ENCODE measurements at places on chromosomes 1 and 21.
A peak's percentile ranks its signal among the peaks of the same experiment; 100 is the strongest.

GRCh38 chr1:116785006-116785405 lies 30.8 kb downstream of the CD2 start:
- no peak for DNase-seq

- DNase-seq, result no peak
Observed at GRCh38 chr1:85198864-85199263, 2.0 kb downstream of the SYDE2 start.

DNA sequence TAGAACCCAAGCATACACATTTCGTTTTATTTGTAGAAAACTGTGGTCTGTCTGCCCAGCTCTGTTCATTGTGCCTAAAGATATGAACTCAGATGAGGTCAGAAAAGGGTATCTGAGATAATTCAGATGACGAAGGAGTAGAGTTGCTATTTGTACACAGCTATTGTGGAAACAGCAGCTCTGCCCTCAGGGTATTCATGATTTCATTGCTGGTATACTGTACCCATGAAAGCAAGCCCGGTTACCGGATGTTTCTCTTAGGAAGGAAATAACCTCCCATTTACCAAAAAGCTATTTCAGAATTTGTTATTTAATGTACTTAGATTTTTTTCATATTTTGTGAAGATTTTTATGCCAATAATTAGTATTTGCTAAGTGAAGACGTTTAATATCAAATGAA lies 37.8 kb downstream of the SMAP2 start:
- DNase-seq, result peak; percentile 7

DNA sequence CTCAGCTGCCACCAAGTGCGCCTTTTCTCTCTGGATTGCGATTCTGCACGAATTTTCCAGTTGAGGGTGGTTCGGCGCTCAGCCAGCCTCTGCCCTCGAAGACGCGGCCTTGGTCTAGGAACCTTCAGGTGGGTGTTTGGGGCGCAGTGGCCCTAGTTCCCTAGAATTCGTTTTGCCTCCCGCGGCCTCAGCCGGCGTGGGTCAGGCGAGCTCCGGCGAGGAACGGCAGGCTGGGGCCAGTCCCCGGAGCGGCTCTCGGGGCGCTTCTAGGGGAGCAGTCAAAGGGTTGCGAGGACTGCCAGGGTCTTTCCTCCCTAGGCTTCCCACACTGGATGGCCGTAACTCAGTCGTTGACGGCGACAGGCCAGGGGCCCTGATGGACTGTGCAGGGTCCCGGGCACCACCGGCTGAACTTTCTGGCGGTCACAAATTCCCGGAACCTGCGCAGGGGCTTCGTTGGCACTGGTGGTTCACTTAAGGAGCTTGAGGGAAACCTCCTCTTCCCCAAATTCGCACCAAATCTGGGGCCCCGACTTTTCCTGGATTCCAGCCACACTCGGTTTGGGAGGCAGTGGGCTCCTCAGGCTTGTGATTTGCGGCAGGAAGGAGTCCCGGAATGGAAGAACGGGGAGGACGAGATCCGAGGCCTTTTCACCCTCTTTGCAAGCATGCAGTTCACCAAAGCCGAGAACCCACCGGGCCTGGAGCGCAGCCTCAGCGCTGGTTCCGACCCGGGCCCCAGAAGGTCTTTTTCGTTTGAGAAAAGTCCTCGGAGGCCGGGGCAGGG lies 1.2 kb downstream of the DMBX1 start:
- DNase-seq, result no peak

GRCh38 chr1:33709174-33709782 lies 154.6 kb upstream of the HMGB4 start:
- DNase-seq, result no peak

- no peak for DNase-seq
Observed at GRCh38 chr1:109910123-109910962, at the start of gene CSF1. CSF1 (plus strand) TSS chr1:109910849; CDS start chr1:109911024, 175 bp downstream.

DNA sequence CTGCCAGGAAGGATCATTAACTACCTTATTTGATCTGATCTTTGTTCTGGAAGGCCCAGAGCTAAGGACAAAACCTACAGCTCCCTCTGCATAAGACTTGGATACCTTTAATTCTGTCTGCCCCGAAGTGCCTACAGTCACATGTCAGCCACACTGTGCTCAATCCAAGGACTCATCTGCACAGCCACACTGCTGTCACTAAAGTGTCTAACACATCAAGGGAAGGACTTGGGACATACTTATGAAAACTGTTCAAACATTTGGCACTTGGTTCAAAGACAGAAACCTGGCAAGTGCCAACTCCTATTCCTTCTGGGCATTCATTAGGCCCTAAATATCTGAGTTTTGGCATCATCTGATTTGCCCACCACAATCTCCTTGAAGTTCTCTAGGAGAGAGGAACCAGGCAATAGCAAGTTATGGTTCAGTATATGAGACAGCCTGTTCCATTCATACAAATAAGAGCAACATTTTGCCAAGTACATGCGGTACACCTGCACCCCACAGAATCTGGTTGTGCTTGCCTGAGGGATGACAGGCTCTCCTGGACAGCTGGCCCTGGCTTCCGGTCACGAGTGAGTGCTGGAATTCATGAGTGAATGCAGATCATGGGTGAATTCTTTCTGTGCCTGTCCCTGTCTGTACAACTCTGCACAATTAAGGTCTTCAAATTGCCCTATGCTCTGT lies 105.9 kb downstream of the KCNK1 start:
- DNase-seq, result no peak

DNA sequence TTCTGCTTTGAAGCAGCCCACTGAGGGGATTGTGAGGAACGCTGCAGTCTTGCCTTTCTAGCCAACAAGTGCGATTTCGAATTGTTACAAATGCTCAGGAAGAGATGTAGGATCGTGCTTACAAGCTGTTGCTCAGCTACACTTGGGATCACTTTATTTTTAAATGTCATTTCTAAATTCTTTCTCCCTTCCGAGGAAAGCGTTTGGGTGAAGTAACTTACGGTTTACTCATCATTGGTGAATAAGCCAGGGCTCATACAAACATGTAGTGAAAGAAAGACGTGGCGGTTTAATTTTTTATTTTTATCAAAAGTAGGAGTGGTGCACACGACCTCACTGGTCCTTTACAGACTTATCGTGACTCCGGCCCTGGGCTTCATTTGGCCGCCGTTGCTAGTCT lies 386.6 kb downstream of the KIF26B start:
- no peak for DNase-seq

DNA sequence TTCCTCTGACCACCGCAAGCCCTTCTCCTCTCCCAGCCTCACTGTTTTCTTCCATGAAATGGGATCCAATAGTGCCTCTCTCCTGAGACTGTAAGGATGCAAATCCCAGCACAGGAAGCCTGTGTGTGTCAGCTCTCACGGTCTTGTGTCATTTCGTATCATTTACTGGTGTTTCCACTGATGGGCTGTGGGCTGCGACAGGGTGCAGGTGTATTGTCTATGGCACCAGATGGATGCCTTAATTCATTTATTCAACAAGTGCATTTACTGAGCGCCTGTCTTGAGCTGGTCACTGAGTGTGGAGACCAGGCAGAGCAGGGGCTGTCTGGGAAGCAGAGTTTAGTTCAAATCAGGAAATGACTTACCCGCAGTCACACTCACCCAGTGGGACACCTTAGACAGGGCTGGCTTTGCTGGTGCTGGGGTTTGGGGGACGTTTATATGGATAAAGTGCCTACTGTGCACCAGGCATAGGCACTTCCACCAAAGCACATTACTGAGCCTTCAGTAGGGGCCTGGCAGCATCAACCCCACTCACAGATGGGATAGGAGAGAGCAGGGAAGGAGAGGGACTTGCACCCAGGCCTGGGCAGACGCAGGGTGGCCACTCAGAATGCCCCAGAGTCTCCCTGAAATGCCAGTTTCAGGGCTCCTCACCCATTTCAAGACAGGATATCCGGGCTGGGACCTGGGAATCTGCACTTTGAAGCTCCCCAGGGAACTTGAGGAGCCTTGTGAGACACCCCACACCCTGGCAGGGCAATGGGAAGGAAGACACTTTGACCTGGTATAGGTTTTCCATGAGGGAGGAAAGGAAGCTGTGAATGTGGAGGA lies 398.9 kb downstream of the MATN1 start:
- DNase-seq, result no peak

DNA sequence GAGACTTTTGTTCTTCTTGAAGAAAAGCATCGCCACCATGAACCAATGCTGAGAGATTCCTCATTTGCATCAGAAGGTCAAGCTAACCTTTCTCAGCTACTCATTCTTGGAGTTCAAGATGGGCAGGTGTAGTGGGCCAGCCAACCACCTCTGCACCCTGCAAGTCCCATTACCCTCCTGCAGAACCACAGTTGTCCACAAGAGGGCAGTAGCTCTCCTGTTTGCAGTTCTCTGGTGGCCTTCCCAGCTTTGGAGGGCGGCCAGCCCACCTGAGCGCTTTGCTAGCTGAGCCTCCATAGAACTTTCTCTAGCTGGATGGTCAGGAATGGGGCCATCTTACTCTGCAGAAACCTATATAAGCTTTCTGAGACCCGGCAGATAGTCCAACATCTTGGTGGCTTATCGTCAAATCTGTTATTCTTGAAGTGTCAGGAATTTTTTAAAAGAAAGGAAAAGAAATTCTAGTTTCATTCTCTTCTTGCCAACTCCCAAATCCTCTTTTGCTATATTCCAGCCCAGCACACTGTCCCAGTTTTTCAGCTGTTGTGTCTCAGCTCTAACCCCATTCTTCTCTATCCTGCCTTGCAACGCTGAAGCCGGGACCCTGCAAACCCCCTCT lies 11.0 kb upstream of the LMX1A start:
- DNase-seq, result peak; percentile 69

GRCh38 chr1:11749203-11749689 lies 12.7 kb upstream of the C1orf167 start:
- DNase-seq, result peak; percentile 32

DNA sequence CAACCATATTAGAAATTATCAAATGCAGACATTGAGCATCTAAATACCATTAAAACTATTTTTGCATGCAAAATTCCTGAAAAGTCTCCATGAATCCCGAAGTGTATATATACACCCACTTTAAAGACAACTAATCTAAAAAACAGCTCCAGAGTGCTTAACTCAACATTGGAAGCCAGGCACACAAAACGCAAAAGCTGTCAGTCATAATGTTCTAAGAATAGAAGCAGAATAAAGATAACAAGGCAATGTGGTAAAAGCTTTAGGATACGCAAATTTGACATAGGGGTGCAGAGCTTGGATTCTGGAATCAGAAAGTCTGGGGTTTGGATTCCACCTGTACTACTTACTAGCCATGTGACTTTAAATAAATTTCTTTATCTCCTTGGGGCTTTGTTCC lies 62.5 kb downstream of the SMYD3 start:
- DNase-seq, result no peak

GRCh38 chr1:113185463-113186104 lies 112.6 kb downstream of the LRIG2 start:
- DNase-seq, result no peak

- no peak for DNase-seq
Observed at GRCh38 chr1:161258439-161259344, at the start of gene PCP4L1. PCP4L1 (plus strand) TSS chr1:161258745; CDS start chr1:161258975, 230 bp downstream.

- DNase-seq, result no peak
Observed at GRCh38 chr21:43815107-43815613, 25.8 kb downstream of the RRP1 start.

DNA sequence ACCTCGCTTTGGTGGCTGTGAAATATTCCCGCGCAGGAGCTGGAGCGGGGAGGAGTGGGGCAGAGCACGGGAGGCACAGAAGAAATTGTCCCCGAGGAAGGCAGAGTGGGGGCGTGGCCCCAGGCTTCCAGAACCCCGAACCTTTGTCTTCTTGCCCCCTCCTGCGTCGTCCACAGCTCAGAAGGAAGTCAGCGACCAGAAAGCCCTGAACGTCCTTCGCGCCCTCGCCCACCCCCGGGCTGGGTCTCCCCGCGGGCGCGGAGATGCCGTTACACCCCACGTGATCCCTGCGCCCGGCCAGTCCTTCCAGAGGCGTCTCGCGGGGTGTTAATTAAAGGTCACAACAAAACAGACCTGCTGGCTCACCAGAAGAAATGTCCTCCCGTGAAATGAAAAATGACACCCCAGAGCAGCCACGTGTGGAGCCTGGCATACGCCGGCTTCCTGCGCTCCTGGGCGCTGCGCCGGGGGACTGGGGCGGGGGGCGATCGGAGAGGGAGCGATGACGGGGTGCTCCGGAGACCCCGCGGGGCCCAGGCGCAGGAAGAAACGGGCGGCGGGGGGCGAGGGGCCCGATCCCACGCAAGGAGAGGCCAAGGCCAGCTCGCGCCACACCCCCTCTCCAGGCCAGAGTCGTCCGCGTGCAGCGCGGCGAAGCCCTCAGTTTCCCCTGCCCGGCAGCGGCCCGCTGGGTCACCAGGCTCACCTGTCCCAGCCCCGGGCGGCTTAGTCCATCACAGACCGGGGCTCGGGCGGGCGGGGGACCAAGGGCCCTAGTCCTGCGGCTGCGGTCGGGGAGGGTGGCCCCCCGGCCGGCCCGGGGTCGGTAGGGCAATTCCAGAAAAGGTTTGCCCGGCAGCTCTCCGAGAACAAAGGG lies 995 bp upstream of the KIF26B start:
- DNase-seq, result no peak

GRCh38 chr1:98316286-98316905 lies 345.1 kb upstream of the SNX7 start:
- DNase-seq, result no peak

DNA sequence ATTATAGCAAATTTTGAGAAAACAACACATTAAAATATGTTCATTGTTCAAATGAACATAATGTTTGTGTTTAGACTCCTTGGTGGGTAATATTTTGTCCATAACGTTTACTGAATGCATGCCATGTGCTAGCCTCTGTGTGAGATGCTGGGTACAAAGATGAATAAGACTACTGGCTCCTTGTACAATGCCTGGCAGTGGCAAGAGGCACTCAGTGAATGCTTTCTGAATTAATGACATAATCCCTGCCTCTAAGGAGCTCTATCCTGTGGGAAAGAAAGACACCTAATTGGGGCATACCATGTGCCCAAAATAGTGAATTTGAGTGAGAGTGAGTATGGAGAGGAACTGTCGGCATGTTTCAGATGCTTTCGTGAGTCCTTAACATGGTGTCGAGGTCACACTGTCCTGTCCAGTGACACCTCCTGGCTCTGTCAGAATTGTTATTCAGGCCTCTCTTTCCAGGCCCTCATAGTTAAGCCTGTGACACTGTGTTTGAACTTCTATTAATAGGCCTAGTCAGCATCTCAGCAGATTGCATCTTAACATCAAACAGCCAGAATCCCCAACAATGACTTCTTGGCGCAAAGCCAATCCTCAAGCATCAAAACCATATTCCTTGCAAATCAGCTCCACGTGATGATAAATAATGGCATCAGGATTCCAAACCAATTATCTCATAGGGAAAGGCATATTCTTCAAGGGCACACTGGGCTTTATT lies 32.8 kb upstream of the S1PR1 start:
- no peak for DNase-seq

DNA sequence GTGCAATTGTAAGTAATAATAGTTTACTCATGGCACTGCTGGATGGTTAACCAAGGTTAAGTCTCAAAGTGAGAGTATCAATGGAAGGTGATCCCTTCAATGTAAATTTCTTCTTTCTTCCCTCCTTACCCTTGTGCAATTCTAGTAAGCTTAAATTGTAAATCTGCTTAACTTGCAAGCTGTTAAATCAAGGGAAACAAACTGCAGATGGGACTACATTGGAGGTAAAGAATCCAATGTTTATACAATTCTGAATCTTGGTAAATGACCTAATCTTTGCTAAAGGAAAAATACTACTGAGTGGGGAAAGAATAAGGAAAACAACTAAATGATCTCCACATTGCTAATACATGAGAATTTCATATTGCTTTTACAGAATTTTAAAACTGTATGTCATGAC lies 6.7 kb upstream of the CD55 start:
- no peak for DNase-seq

GRCh38 chr1:111851552-111851951 lies 95.9 kb downstream of the DDX20 start:
- no peak for DNase-seq

- no peak for DNase-seq
Observed at GRCh38 chr1:101130673-101131072, 105.1 kb upstream of the DPH5 start.
